ENCODE measurements at places on chromosomes 6 and 20. TPM values are rescaled to one million over a fixed set of nuclear protein-coding genes. Genes with fewer than 3 reads are reported as not detected.

VSX1 gene
- total RNA-seq, result 0.56 TPM

SYCP2L gene
- total RNA-seq, result 2.8 TPM

ELOVL2 gene
- total RNA-seq, result 6.6 TPM

SIRPG gene
- not detected for total RNA-seq

BPIFB1 gene
- 0.14 TPM for total RNA-seq

DNMT3B gene
- total RNA-seq, result 4.6 TPM

SLC22A2 gene
- not detected for total RNA-seq

TLDC2 gene
- not detected for total RNA-seq

CNKSR3 gene
- total RNA-seq, result 5.9 TPM

TFAP2D gene
- not detected for total RNA-seq
